ENCODE measurements at places on chromosomes 1 and 21.

DNA sequence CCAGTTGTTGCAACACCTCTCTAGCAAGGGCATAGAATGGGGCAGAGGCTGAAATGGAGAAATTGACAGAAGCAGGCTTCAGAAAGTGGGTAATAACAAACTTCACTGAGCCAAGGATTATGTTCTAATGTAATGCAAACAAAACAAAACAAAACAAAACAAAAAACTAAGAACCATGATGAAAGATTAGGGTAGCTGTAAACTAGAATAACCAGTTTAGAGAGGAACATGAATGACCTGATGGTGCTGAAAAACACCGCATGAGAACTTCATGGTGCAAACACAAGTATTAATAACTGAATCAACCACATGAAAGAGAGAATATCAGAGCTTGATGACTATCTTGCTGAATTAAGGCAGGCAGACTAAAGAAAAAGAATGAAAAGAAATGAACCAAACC, 1707.7 kb downstream of the BRINP3 start:
- no peaks in the 10 kb centered on the region for H3K36me3 ChIP-seq
- DNase-seq, result no peak
- no peaks in the 10 kb centered on the region for H3K4me1 ChIP-seq
- H3K27ac ChIP-seq, result no peak overlapping the region

- H3K4me3 ChIP-seq, result no peak overlapping the region
- no peak for DNase-seq
- no peaks in the 10 kb centered on the region for H3K36me3 ChIP-seq
These were observed 183.3 kb downstream of the ST6GALNAC3 start for GRCh38 chr1:76257823-76258222.

DNA sequence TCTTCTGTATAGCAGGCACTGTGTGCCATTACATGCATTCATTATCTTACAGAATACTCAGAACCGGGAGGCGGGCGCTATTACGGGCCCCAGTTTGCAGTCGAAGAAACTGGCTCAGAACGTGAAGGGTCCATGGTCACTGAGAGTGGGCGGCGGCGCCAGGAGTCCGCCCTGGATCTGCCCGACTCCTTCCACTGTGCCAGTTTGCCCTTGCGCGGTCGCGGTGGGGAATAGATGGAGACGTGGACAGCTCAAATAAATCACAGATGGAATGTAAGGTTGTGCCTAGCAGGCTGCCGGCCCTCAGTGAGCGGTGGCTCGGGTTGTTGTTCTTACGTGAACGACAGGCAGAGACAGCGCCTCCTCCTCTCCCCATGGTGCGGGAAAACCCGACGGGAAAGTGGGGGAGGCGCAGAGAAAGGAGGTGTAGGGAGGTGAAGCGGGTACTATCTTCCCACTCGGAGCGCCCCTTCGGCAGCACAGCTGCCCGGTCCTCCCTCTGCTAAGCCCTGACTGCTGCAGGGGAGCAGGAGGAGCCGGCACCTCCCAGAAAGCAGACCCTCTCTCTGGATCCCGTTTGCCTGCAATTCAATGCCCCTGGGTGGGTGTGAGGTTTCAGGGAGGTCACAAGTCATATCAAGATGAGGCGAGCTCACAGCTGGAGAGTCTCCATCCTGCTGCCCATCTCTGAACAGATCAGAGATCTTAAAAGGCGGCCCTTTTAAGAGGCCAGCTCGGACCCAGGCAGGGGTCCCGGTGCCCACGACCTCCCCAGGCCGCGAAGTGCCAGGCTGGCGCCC, 1.1 kb downstream of the COL9A2 start:
- no peak for DNase-seq
- peaks cover 13% of the 10 kb centered on the region for H3K4me1 ChIP-seq
- H3K36me3 ChIP-seq, result no peaks in the 10 kb centered on the region
- no peak overlapping the region for H3K27ac ChIP-seq

- no peaks in the 10 kb centered on the region for H3K36me3 ChIP-seq
- H3K27me3 ChIP-seq, result no peaks in the 10 kb centered on the region
- H3K4me3 ChIP-seq, result no peak overlapping the region
- no peak overlapping the region for H3K27ac ChIP-seq
These were observed 569.0 kb downstream of the DPYD start for GRCh38 chr1:97351846-97352245.

GRCh38 chr1:43329995-43330751, 7.4 kb upstream of the MPL start:
- H3K4me1 ChIP-seq, result peaks cover 6% of the 10 kb centered on the region
- peak overlapping the region; percentile 61 for H3K27ac ChIP-seq
- H3K27me3 ChIP-seq, result 0 out of 2 replicates have a peak, but pooled peaks cover 1% of the 10 kb centered on the region

- no peaks in the 10 kb centered on the region for H3K27me3 ChIP-seq
- no peak overlapping the region for H3K27ac ChIP-seq
- H3K36me3 ChIP-seq, result no peaks in the 10 kb centered on the region
- H3K4me3 ChIP-seq, result no peak overlapping the region
- H3K4me1 ChIP-seq, result peaks cover 1% of the 10 kb centered on the region
- DNase-seq, result peak; percentile 20
These were observed 532.2 kb downstream of the MATN1 start for GRCh38 chr1:30191154-30191702.

- peak; percentile 75 for DNase-seq
- no peaks in the 10 kb centered on the region for H3K27me3 ChIP-seq
- H3K4me3 ChIP-seq, result no peak overlapping the region
- H3K4me1 ChIP-seq, result peaks cover 40% of the 10 kb centered on the region
- peaks cover 11% of the 10 kb centered on the region for H3K36me3 ChIP-seq
These were observed 15.5 kb downstream of the AZIN2 start for GRCh38 chr1:33096363-33097005.

DNA sequence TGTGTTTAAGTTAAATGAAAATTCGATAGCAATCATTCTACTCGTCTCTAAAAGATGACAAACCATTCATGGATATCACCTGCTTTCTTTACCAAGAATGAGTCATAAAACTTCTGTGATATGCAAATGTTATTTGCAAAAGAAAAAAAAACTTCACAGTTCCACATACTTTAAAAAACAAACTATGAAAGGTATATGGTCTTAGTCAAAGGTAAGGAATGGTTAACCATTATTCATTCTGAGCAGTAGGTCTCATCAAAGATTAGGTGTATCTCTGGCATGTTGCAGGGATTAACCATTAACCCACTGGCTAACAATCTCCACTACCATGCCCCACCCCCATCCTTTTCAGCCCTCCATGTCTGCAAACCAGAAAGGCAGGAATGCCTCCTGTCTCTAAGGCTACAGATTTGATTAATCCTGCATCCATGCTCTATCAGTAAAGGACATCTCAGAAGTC, 44.4 kb downstream of the PTPN14 start:
- H3K4me1 ChIP-seq, result 0 out of 2 replicates have a peak, but pooled peaks cover 7% of the 10 kb centered on the region
- no peak for DNase-seq
- H3K27ac ChIP-seq, result no peak overlapping the region
- H3K36me3 ChIP-seq, result peaks cover 12% of the 10 kb centered on the region

DNA sequence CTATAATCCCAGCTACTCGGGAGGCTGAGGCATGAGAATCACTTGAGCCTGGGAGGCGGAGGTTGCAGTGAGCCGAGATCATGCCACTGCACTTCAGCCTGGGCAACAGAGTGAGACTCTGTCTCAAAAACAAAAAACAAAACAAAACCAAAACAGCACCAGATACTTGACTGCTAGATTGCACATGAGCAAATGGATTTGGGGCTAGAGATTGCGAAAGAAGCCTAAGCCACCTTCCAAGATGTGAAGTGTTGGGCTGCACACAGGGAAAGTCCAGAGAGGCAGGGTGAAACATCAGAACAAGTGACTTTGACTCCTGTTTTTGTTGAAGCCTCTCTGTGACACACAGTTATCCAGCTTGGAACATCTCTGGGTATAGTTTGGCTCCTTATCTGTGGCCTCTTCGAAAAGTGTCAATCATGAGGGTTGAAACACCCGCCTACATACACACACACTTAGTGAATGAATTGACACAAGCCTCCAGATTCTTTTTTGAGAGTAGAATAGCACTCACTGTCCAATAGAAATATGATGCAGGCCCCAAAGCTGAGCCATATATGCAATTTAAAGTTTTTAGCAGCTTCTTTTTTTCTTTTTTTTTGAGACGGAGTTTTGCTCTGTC, 34.2 kb upstream of the GPR137B start:
- DNase-seq, result no peak
- H3K27me3 ChIP-seq, result no peaks in the 10 kb centered on the region
- H3K36me3 ChIP-seq, result no peaks in the 10 kb centered on the region

DNA sequence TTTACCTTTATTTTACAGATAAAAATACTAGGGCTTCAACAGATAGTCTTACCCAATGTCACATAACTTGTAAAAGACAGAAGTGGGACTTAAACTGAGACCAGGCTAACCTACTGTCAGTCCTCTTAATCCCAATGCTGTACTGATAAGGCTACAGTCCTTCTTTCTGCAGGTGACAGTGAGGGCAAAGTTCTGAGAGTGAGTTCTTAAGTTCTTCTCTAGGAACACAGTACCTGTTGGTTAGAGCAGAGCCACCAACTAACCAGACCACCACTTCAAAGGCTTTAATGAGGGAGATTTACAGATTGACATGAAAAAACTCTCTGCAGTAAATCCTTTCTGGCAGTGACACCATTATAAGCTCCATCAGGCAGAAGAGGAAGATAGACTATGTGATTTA, 74.2 kb downstream of the SNX7 start:
- H3K4me1 ChIP-seq, result no peaks in the 10 kb centered on the region
- no peak overlapping the region for H3K27ac ChIP-seq
- H3K27me3 ChIP-seq, result no peaks in the 10 kb centered on the region

GRCh38 chr1:14182856-14183255, 415.6 kb upstream of the KAZN start:
- H3K4me3 ChIP-seq, result no peak overlapping the region
- no peak for DNase-seq
- no peaks in the 10 kb centered on the region for H3K36me3 ChIP-seq
- H3K27ac ChIP-seq, result no peak overlapping the region

DNA sequence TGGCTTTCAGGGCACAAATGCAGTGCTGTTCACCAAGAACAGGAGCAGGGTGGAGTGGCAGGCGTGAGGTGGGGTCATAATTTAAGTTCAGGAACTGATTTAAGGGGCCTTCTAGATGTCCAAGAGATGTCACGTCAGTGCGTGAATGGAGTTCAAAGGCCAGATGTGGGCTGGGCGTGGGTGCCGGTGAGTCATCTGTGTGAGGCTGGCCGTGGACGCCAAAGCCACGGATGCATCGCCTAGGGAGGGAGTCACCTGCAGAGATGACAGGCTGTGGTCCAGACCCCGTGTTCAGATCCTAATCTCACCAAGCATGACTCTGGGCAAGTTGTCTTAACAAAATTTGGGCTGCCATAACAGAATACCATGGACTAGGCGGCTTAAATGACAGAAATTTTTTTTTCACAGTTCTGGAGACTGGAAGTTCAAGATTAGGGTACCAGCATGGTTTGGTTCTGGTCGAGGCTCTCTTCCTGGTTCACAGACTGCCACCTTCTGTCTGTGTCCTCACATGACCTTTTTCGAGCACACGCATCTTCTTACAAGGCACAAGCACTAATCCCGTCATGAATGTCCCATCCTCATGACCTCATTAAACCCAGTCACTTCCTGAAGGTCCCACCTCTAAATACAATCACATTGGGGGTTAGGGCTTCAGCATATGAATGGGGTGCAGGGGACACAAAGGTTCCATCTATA, 109.6 kb downstream of the PRDM2 start:
- H3K4me3 ChIP-seq, result no peak overlapping the region
- no peaks in the 10 kb centered on the region for H3K27me3 ChIP-seq
- no peak overlapping the region for H3K27ac ChIP-seq

Measured in IMR-90 (cell line).